GM20000 (cell line): ENCODE measurements at places on chromosomes 1 and 21.

DNA sequence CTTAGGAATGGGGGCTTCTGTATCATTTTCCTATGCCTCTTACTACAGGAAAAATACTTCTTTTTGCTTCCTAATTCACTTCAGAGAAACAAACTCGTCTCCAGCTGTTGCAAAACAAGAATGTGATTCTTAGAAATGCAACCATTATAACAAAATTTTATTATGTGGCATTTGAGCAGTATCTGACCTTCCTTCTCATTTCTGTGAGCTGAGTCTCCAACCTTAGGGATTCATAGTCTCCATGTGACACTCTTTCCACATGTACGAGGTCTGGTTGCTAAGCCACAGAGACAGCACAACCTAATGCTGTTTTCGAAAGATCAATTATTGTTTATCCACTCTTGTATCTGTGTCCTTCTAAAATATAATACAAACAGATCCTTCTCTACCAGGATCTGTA, 75.3 kb upstream of the RGS4 start:
- DNase-seq: no peak

- DNase-seq: no peak
Observed at GRCh38 chr21:39651206-39651605, 38.5 kb downstream of the B3GALT5 start.

- no peak for DNase-seq
Observed at GRCh38 chr1:153488731-153489130, 28.3 kb upstream of the S100A7 start.

DNA sequence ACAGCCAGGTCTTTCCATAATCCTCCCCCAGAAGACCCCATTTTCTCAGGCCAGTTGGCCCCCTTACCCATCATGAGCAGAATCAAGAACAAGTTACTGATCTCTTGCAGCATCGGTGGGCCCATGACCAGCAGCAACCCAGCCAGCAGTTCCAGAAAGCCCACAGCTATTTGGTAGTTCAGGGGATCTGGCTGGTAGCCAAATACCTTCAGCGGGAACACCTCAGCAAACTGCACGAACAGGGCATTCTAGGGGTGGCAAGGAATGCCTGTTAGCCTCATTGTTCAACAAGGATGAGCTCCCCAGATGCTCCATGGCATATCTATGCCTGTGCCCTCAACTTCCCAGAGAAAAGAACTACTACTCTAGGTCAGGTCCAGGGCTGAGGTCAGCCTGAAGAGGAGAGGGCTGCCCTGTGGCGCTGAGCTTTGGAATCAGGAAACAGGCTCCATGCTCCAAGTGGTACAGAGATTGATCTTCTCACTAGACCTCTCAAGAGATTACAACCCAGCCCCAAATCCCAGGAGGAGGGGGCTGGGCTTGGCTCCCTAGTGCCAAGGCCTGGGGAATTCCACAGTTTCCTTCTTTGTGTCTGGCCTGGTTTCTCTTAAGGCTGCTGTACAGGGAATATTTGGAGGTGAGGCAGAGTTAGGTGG, 1.3 kb downstream of the TMEM35B start:
- no peak for DNase-seq

DNA sequence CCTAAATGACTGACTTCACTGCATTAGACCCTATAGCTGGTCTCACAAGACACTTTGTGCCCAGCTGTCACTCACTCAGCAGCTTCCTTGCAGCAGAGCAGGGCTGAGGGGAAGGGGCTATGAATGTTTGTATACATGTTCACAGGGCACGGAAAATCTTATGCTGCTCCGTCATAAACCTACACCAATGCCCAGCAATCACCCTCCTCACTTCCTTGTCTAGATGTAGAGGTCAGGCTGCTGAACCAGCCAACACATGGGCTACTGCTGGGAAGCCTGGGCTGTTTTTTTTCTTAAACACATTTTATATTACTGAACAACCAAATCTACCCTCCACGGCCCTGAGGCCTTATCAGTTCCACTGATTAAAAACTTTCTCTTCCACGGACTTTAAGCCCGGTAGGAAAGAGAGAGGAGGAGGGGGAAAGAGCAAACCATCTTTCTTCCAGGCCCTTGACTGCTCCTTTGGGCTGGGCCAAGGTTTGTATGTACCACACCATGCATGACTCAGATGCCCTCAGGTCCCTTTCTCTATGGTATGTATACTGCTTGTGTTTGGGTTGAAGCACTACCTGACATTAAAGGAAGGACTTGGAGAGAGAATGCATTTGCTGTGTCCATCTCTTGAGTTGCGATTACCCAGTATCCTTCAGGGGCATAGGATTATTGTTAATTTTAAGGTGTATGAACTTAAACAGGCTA, 12.7 kb downstream of the MTFR1L start:
- no peak for DNase-seq

DNA sequence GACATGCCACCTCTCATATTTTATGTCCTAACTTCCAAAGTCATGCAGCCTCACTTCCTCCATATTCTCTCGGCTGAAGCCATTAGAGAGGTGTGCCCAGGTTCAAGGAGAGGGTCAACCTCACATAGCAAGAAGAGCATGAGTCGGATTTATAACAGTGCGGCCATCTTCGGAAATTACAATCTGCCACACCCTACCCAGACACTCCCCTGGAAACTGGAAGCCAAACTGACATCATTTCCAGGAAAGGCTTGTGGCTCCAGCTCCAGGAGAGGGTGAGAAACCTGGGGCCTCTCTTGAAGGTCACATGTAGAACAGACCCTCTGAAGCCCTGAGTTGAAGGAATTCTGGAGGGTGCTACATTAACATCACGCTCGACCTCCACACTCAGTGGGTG, 73.5 kb downstream of the RRAGC start:
- no peak for DNase-seq

DNA sequence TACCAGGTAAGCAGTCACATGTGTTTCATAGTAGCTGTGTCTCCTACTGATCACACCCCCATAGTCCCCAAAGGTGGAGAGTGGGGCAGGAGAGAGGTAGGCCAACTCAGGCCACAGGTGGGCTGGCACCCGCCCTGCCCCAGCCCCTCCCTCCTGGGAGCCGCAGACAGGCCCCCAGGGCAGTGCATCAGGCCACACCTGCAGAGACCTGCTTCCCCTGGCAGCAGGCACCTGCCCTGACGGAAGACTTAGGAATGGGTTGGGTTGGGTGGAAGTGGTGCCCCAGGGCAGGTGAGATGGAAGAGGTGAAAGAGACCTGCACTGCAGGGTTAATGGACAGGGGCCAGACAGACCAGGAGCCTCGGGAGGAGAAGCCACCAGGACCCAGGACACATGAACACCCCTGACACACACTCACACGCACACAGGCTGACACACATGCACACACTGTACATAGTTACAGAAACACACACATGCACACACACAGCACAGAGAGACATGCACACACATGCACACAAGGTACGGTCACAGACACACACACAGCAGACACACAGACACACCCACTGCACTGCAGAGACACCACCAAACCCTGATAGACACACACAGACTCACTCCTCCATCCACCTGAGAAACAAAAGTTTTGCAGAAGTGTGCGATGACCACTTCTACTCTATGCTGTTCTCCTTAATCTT, 1.7 kb upstream of the COL18A1 start:
- DNase-seq: no peak

DNA sequence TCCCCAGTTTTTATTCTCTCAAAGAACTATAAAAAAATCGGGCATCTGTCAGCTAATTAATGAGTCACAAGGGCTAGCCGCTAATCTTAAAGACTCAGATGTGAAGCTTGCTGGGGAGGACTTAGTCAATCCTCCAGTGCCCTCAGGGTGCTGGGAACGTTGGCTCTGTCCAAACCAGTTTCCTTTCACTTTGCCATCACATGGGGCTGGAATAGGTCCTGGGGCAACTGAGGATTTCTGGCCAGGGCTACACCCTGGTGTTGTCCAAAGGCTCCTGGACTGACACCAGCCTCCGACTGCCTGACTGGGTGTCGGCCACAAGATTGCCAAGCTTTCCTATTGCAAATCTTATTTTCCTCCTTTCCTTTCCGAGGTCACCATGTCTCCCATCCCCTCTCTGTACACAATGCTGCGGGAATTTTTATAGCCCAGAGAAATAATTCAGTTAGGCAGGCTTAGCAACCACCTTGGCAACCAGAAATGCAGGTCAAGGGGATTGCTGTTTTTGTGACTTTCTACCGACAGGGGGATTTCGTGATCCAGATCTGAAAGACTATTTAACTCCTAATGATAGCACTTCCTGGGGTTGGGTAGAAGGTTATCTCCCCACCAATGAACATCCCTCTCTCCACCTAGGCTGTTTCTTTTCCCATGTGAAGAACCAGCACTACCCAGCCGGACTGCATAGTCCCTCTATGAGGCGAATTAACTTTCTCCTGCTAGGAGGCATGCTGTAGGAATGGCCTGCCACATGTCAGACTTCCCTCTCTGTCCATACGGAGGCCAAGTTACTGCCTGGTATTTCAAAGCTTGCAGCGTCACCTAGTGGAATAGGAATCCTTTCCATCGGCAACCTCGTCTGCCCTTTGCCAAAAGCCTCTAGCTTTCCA, 29.9 kb upstream of the CTBS start:
- no peak for DNase-seq

- no peak for DNase-seq
Observed at GRCh38 chr1:212727386-212728181, 27.9 kb upstream of the BATF3 start.

GRCh38 chr1:43970502-43970901, 692 bp downstream of the DPH2 start:
- no peak for DNase-seq

DNA sequence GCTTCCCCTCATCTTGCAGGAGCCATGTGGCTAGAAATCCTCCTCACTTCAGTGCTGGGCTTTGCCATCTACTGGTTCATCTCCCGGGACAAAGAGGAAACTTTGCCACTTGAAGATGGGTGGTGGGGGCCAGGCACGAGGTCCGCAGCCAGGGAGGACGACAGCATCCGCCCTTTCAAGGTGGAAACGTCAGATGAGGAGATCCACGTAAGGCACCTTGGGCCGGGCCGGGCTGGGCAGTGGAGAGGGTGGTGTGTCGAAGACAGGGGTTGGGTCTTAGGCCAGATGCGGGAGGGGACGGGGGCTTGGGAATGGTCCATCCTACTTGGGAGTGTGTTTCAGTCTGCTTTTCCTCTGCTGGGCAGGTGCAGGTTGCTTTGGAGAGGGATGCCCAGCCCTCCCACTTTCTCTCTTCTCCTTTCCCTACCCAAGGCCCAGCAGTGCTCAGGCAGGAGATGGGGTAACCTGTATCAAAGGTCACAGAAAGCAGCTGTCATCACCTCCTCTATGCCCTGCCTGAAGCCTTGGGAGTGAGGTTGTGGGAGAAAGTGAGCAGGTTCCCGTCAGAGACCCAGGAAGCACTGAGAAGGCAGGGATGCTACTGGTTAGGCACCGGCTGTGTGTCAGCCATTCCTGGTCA, 18.9 kb downstream of the EPHX1 start:
- DNase-seq: no peak

DNA sequence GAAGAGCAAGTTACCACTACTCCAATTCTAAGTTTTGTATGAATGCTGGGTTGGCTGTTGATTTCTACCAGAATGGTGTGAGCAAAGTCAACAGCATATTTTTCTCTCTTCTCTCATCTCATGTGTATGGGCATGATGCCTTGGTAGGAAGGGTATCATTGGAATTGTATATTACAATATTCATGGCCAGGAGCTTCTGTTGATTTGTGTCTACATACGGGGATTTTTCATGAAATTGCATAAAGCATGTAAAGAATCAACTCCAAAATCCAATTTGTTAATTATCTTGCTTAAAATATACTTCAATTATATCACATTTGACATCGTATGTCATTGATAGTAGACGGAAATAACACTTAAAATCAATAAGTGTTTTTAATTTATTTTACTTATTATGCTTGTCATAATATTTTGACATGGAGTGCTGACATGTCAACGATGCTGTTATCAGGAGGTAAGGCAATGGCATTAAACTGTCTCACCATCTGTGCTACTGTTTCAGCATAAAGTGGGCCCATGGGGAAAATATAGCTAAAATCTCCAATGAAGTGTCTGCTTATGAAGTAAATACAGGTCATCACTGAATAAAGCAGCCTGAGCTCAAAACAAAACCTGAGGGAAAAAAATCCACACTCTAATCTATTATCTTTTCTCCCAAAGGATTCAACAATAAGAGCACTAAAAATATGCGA, 142.2 kb upstream of the NBPF11 start:
- DNase-seq: no peak

GRCh38 chr1:219965285-219966070, 37.1 kb upstream of the SLC30A10 start:
- no peak for DNase-seq

DNA sequence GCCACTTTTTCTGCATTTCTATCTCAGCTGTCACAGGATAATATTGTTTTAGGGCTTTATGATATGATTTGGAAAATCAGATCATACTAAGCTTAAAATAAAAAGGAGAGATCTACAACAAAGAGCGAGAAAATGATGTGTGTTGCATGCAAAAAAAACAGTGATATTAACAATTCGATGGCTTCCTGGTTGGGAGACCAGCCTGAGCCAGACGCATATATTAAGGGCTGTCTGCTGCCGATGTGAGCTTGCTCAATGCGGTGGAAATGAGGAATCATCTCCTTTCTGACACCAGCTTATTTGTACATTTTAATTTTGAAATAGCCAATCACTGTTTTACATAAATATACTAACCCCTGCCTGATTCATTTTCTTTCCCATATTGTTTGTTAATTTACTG, 862.6 kb downstream of the USP25 start:
- DNase-seq: no peak

DNA sequence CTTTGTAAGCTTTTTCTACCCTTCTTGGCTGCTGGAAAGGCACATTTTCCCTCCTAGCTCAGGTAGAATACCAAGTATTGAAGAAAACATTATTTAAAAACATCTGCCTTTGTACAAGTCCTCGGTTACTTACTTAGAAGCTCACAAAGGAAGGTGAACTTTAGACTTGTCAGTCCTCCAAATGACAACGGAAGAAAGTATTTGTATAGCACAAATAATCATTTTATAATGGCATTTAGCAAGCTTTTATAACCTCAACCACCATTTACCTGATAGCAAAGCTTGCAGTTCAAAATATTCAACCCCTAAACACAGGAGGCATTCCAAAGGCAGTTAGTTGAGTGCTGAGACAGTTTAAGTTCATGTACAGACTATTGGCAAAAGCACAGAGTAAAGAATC, 2.5 kb upstream of the FCAMR start:
- no peak for DNase-seq

- DNase-seq: no peak
Observed at GRCh38 chr1:207812778-207813511, 61.1 kb downstream of the CD46 start.

DNA sequence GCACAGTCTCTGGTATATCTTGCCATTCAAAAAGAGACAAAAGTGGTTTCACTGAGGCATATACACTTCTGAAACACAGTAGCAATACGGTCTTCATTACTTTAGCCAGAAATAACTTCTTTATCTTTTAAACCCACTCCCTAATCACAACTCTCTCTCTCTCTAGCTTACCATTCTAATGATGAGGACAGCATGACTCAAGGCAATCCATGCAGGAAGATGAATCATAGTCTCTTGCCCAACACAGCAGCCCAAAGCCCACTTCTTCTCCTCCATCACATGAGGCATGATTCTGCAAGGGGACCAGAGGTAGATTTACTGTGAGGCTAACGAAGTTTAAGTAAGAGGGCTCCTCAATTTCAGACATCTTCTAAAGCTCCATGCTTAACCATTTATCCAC, 285.0 kb upstream of the NR5A2 start:
- no peak for DNase-seq
